Muscle of leg (tissue), 16 donors: ENCODE measurements at places on chromosomes 6 and 20. TPM values are rescaled to one million over a fixed set of nuclear protein-coding genes. Genes with fewer than 3 reads are reported as not detected.

Gene TRIM15
- not detected for total RNA-seq

Gene RCAN2
- total RNA-seq = 2.2 TPM

DNA sequence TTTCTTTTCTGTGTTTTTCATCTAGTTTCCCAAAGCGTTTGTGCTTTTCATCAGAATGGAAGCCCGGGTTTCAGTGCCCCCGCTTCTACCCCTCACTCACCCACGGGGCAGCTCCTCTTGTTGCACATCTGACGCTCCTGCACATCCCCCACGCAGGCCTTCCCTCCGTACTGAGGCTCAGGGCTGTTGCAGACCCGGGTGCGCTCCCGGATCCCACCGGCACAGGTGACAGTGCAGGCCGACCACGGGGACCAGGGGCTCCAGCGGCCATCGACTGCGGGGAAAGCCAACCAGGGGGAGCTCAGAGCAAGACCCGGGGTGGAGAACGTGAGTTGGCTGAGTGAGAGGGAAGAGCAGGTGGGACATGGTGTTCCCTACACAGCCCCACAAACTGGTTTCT, 19.0 kb downstream of the THBS2 start:
- peaks cover 29% of the 10 kb centered on the region for H3K36me3 ChIP-seq
- no peak overlapping the region for H3K27ac ChIP-seq
- H3K4me3 ChIP-seq = no peak overlapping the region

DNA sequence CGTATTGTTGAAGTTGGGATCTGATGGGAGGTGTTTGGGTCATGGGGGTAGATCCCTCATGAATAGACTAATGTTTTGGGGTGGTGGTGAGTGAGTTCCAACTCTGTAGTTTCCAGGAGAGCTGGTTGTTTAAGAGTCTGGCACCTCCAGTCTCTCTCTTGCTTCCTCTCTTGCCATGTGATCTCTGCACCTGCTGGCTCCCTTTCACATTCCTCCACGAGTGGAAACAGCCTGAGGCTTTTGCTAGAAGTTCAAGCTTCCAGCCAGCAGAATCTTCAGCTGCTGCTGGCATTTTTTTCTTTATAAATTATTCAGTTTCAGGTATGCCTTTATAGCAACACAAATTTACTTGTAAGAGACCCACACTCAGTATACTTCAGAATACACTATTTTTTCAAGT, 1021.6 kb downstream of the EYS start:
- no peak overlapping the region for H3K4me3 ChIP-seq
- no peak for DNase-seq
- no peaks in the 10 kb centered on the region for H3K4me1 ChIP-seq
- no peaks in the 10 kb centered on the region for H3K36me3 ChIP-seq

DNA sequence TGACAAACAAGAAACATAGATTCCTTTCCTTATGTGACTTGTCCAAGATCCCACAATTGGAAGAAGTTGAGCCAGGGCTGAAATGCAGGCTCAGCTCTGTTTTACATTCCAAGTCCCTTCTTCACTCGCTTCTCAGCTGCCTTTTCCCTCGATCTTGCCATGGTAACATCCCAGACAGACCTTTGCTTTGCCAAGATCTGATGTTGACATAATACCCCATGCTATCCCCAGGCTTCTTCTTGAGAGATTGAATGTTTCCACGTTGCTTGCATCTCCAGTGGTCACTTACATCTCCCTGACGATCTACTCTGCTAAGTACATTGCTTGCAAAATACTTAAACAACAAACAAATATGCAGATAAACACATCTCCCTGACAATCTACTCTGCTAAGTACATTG, 63.5 kb downstream of the TBXT start:
- peak; percentile 59 for DNase-seq
- no peak overlapping the region for H3K27ac ChIP-seq
- H3K27me3 ChIP-seq = peaks cover 8% of the 10 kb centered on the region
- H3K4me3 ChIP-seq = no peak overlapping the region
- H3K4me1 ChIP-seq = no peaks in the 10 kb centered on the region
- no peaks in the 10 kb centered on the region for H3K36me3 ChIP-seq

DNA sequence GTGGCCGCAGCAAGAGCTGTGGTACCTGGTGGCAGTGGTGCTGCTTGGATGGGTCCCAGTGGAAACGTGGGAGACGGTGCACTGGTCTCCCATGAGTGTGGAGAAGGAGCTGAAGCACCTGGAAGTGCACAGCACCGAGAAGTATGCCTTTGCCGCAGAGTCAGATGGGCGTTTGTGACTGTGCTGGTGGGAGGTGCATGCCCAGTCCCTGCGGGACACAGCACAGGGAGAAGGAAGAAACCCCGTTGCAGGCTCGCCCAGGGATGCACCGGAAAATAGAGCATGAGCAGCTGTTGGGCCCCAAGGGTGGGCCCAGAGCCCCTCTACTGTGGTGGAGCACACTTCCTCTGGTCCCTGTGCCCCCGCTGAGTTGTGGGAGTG, 19.3 kb upstream of the RGS17 start:
- no peak overlapping the region for H3K27ac ChIP-seq
- H3K4me1 ChIP-seq = no peaks in the 10 kb centered on the region
- no peak overlapping the region for H3K4me3 ChIP-seq
- no peaks in the 10 kb centered on the region for H3K27me3 ChIP-seq

DNA sequence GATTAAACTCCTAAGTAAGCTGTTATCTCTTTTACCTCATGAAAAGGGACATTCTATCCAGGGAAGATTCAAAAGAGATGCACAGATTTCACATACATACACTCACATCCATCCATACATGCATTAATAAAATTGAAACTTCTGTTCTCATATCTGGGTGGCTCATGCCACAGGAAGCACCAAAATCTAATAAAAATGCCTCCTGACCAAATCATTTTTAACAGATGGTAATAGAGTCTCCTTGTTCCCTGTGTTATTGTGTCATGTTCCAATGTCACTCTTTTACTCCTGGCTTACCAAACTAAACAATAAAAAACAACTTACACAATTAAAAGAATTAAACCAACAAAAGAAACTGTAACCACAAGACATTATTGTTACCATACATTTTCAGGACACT, 742.1 kb upstream of the MANEA start:
- no peaks in the 10 kb centered on the region for H3K4me1 ChIP-seq
- H3K27ac ChIP-seq = no peak overlapping the region
- DNase-seq = no peak
- no peak overlapping the region for H3K4me3 ChIP-seq

DNA sequence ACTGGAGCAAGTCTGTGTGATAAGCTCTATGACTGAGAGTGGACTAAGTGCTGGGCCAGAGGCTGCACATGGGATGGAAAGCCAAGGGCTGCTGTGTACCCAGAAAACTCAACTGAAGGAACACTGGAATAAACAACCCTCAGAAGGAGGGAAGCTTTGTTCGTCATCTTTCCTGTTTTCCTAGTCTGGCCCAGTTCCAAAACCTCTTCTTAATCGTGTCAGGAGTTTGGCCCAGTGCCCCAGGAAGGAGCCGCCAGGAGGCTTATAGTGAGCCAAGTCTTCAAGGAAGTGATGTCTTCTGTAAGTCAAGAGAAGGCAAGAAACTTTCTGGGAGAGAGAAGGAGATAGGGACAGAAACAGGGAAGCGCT, 23.3 kb upstream of the TOP1 start:
- peak overlapping the region; percentile 54 for H3K27ac ChIP-seq
- peaks cover 41% of the 10 kb centered on the region for H3K4me1 ChIP-seq
- peak; percentile 93 for DNase-seq
- no peaks in the 10 kb centered on the region for H3K36me3 ChIP-seq
- no peaks in the 10 kb centered on the region for H3K27me3 ChIP-seq

DNA sequence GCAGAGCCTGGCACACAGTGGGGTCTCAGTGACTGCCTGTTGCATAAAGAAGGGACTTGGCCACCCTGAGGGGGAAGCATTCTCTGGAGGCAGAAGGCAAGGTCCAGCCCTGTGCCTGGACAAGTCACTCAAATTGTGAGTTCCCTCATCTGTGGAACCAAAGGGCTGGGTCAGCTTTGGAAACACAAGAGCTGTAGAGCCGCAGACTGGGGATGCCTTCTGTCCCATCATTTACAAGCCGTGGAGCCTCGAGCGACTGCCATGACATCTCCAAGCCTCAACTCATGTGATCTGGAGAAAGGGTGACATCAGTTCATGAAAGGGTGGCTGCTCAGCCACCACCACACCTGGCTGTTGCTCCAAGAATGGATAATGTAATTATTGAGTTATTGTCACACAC, 20.4 kb upstream of the SIRPD start:
- no peak overlapping the region for H3K4me3 ChIP-seq
- H3K4me1 ChIP-seq = no peaks in the 10 kb centered on the region
- no peaks in the 10 kb centered on the region for H3K36me3 ChIP-seq
- no peak for DNase-seq
- no peak overlapping the region for H3K27ac ChIP-seq

- H3K4me3 ChIP-seq = no peak overlapping the region
- no peak overlapping the region for H3K27ac ChIP-seq
- no peaks in the 10 kb centered on the region for H3K4me1 ChIP-seq
- no peak for DNase-seq
- no peaks in the 10 kb centered on the region for H3K27me3 ChIP-seq
- no peaks in the 10 kb centered on the region for H3K36me3 ChIP-seq
These were observed 9.8 kb upstream of the AKAP7 start for GRCh38 chr6:131125431-131125830.

- peaks cover 48% of the 10 kb centered on the region for H3K4me1 ChIP-seq
- no peaks in the 10 kb centered on the region for H3K27me3 ChIP-seq
These were observed 242.9 kb downstream of the NRN1 start for GRCh38 chr6:5763871-5764270.

- DNase-seq = no peak
- H3K4me1 ChIP-seq = peaks cover 14% of the 10 kb centered on the region
- no peak overlapping the region for H3K27ac ChIP-seq
- peaks cover 2% of the 10 kb centered on the region for H3K36me3 ChIP-seq
These were observed 3.5 kb downstream of the STAU1 start for GRCh38 chr20:49184691-49185070.

DNA sequence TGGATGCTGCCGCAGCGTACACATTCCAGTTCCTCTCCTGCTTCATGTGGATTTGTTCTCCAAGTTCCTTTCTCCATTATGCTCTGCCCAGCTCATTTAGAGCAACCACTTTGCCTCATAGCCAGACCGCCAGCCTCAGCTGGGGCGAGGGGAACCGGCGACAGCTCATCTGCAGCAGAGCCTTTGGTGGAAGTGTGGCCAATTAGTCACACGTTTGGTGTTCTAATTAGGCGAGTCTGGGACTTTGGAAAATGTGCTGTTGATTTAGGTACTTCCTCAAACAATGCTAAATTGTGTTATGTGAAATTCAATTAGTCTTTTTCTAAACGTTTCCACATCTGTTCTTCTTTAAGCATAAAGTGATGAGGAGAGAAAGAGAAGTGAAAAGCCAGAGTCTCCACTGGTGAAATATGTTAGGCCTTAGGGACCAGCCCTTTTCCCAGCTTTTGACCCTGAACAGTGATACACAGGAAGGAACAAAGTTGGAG, 217.9 kb downstream of the TBX18 start:
- H3K4me1 ChIP-seq = peaks cover 2% of the 10 kb centered on the region
- peak; percentile 72 for DNase-seq
- no peak overlapping the region for H3K27ac ChIP-seq
- H3K36me3 ChIP-seq = no peaks in the 10 kb centered on the region

DNA sequence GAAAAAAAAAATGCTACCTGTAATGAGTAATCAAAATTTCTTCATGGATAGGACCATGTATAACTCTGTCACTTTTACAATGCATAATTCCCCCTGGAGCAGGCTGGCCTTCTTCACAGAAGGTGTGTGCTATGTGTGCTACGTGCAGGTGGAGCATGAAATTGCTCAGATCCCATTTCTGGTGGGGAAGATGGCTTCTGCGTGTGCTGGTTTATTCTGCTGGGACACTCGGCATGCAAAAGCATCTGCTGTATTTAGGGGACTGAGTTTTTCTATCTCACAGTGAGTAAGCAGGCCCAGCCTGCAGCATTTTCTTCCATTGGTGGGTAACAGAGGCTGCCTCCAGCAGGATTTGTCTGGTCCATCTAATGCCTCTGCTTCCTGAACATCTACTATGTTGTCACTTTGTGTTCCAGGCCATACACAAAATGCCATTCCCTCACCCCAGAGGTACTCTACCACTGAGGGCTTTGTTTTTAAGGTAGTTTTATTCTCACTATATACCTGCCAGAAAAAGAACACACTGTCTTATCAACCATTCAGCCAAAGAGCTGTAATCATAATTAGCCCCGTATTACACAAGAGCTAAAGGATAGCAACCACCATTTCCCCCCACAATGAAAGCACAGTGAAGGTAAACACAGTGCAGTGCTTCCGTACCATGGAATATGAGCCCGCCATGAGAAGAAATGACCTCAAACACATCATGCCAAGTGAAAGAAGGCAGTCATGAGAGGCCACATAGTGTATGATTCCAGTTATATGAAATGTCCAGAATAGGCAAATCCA, 62.4 kb downstream of the SYNDIG1 start:
- no peak overlapping the region for H3K4me3 ChIP-seq
- H3K27me3 ChIP-seq = no peaks in the 10 kb centered on the region
- no peaks in the 10 kb centered on the region for H3K36me3 ChIP-seq
- no peak for DNase-seq
- no peak overlapping the region for H3K27ac ChIP-seq

DNA sequence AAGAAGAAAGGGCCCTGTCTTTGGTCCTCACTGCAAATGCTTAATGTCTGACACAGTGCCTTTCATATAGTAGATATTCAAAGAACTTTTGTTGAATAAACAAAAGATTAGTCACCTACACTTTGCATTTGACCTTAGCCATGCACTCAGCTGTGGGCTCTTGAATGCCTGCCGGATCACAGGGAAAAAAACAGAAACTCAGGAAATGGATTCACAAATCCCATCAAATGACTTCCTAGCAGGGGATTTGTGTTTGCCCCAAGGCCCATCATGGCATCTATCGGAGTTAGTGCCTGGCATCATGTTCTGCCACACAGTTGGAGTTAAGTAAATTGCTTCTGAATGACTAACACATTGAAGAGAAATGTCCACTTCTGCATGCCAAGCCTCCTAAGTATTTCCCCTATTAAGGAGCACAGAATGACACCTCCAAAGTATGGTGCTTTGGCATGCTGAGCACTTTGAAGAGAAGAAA, 72.3 kb upstream of the DST start:
- DNase-seq = no peak
- no peaks in the 10 kb centered on the region for H3K36me3 ChIP-seq
- no peaks in the 10 kb centered on the region for H3K27me3 ChIP-seq
- H3K4me3 ChIP-seq = no peak overlapping the region
- peaks cover 4% of the 10 kb centered on the region for H3K4me1 ChIP-seq

DNA sequence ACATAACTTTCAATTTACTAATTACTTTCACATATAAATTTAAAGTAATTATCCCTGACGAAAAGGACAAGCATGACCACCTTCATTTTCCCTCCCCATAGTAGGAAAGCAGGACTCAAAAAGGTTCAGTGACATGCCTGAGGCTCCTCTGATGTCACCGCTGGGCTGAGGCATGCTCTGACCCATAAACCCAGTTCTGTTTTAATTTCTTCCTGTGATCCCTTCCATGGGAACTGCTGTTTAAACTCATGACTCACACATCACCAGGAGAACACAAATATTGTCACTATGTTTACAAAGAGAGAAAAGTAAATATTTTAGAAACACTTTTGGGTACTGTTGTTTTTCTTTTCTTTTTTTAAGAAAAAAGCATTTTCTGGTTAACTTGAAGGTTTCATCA, 38.0 kb upstream of the NR2E1 start:
- DNase-seq = no peak
- H3K4me3 ChIP-seq = no peak overlapping the region
- H3K27me3 ChIP-seq = peaks cover 77% of the 10 kb centered on the region
- no peaks in the 10 kb centered on the region for H3K4me1 ChIP-seq
